ENCODE measurements at places on chromosomes 4 and X. TPM values are rescaled to one million over a fixed set of nuclear protein-coding genes. Genes with fewer than 3 reads are reported as not detected.

GRCh38 chr4:17098401-17098800 lies 200.0 kb upstream of the LDB2 start:
- no peaks in the 10 kb centered on the region for H3K4me1 ChIP-seq
- H3K27me3 ChIP-seq = no peaks in the 10 kb centered on the region
- no peak overlapping the region for H3K4me3 ChIP-seq
- no peaks in the 10 kb centered on the region for H3K36me3 ChIP-seq
- H3K27ac ChIP-seq = no peak overlapping the region
- no peak for DNase-seq

GRCh38 chr4:145619639-145619996 lies 433 bp downstream of the MMAA start:
- H3K4me1 ChIP-seq = peaks cover 8% of the 10 kb centered on the region
- peak overlapping the region; percentile 93 for H3K27ac ChIP-seq
- DNase-seq = no peak
- H3K4me3 ChIP-seq = peak overlapping the region; percentile 84

Gene CT45A1
- not detected for total RNA-seq

DNA sequence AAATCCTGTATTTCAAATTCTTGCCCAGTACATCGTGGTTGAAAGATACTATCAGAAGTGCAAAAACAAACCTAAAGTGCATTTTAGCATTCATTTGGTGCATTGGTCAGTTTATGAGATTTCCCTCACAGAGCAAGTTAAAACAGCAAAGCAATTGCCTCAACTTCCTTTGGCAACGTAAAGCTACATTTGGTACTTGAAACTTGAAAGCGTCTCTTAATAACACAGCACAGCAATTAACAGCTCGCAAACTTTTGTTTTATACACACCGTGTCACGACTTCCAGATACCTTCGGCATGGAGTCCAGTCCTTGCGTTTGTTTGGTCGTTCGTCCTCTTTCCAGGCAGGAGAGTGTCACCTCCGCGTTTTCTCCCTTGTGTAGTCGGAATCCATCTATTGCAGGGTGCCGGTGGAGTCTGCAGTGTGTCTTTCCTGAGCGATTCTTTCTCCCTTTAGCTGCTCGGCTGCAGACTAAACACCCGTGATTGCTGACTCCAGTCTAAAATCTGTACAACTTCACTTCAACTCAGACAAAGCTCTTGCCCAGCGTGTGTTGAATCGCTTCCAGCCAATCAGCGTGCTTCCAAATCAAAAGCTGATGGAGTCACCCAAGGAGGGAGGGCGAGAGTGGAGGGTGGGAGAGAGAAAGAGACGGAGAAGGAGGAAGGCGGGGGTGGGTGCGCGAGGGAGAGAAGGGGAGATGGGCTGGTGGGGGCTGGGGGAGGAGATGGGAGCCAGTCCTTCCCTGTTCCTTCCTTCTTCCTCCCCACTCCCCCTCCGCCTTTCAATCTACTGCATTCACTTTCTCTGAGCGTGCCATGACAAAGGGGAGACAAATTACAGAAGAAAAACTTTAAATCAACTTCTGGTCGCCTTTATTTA lies at the start of gene PCDH18:
PCDH18 (minus strand) TSS at position 509 of the 883 bp plus-strand sequence; CDS start at position 103, 406 bp downstream.
- H3K27ac ChIP-seq = peak within 1 kb of the TSS; percentile 84
- no peak for DNase-seq
- peak within 1 kb of the TSS; percentile 57 for H3K4me3 ChIP-seq

GRCh38 chr4:109985993-109986974 lies 73.6 kb downstream of the EGF start:
- H3K27me3 ChIP-seq = no peaks in the 10 kb centered on the region
- H3K4me3 ChIP-seq = no peak overlapping the region
- peaks cover 4% of the 10 kb centered on the region for H3K4me1 ChIP-seq
- no peaks in the 10 kb centered on the region for H3K36me3 ChIP-seq
- H3K27ac ChIP-seq = no peak overlapping the region
